Caco-2 (cell line): ENCODE measurements at places on chromosomes 5 and 9. TPM values are rescaled to one million over a fixed set of nuclear protein-coding genes. Genes with fewer than 3 reads are reported as not detected.

DNA sequence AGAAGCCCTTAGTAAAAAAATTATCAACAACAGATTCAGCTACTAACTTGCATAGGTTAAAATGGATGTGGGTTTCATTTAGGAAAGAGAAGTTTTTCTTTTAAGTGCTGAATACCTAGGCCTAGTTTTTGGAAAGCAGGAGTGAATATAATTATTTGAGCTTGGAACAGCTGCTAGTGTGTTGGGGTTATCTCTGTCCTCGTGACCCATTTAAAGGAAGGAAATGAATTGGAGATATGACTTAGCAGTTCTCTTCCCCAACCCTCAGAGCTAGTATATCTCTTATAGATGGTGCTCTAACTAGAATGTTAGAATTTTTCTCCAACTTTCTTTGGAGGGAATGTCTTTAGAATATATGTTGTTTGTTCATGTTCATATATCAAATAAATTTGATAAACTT is 38.6 kb downstream of the ZNF366 start:
- no peak overlapping the region for H3K4me3 ChIP-seq
- H3K27me3 ChIP-seq = no peaks in the 10 kb centered on the region
- no peak for DNase-seq
- no peaks in the 10 kb centered on the region for H3K4me1 ChIP-seq
- H3K27ac ChIP-seq = no peak overlapping the region

DNA sequence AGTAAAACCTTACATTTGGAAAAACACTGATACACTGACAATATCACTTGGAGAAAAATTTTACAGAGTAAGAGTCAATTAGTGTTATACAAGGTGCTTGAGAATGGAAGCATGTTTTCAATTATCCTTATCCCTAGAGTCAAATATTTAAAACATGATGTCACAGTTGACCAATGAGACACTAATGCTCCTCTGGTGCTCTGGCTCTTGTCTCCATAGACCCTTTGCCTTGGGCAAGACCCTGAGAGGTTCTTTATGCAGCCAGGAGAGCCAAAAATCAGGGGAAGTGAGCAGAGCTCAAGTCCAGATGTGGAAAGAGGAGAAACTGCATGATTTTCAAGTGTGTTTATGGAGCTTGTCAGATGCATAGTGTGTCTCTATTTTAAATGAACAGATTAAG is 153.9 kb downstream of the MARCHF11 start:
- H3K4me1 ChIP-seq = no peaks in the 10 kb centered on the region
- no peak overlapping the region for H3K27ac ChIP-seq
- H3K27me3 ChIP-seq = no peaks in the 10 kb centered on the region
- H3K36me3 ChIP-seq = no peaks in the 10 kb centered on the region

- H3K4me1 ChIP-seq = peaks cover 4% of the 10 kb centered on the region; the same call in 1 of the 2 replicates
- no peak for DNase-seq
Observed at GRCh38 chr9:138022756-138023393, 145.3 kb downstream of the CACNA1B start.

DNA sequence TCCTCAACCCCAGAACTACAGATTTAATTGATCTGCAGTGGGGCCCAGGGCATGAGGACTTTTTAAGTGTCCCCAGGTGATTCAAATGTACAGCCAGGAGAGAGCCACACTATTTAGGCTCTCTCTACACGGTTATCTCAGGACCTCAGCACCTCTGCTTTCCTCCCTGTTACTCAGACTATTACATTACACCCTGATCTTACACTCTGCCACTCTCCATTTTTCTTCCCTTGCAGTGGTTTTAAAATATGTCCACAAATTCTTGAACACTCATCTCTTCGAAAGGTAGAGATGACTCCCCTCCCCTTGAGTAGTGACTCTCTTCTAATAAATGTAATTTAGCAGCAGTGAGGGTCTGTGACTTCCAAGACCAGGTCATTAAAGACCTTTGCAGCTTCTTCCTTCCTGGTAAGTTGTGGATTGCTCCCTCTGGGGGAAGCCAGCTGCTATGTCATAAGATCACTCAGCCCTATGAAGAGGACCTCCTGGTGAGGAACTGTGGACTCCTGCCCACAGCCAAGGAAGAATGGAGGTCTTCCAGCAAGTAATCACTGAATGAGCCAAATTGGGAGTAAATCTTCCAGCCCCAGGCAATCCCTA is 87.5 kb upstream of the SSBP2 start:
- H3K27ac ChIP-seq = no peak overlapping the region
- DNase-seq = peak; percentile 44
- H3K27me3 ChIP-seq = no peaks in the 10 kb centered on the region
- H3K36me3 ChIP-seq = no peaks in the 10 kb centered on the region
- H3K4me3 ChIP-seq = no peak overlapping the region
- 0 out of 2 replicates have a peak, but pooled peaks cover 3% of the 10 kb centered on the region for H3K4me1 ChIP-seq

DNA sequence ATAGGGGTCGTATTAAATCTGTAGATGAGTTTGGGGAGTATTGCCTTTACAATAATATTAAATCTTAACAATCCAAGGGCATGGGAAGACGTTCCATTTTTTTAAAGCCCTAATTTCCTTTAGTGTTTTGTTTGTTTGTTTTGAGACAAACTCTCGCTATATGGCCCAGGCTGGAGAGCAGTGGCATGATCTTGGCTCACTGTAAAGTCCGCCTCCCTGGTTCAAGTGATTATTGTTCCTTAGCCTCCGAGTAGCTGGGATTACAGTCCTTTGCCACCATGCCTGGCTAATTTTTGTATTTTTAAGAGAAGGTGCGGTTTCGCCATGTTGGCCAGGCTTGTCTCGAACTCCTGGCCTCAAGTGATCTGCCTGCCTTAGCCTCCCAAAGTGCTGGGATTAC is 19.9 kb downstream of the NIPBL start:
- no peaks in the 10 kb centered on the region for H3K36me3 ChIP-seq
- H3K27me3 ChIP-seq = no peaks in the 10 kb centered on the region
- no peaks in the 10 kb centered on the region for H3K4me1 ChIP-seq

- H3K27ac ChIP-seq = no peak overlapping the region
- no peaks in the 10 kb centered on the region for H3K36me3 ChIP-seq
- no peak overlapping the region for H3K4me3 ChIP-seq
- no peak for DNase-seq
Observed at GRCh38 chr9:1683951-1684350, 331.2 kb upstream of the SMARCA2 start.

PCDHB7 gene
- not detected in 2 replicates for total RNA-seq

GRCh38 chr5:135999406-136000139 is 29.2 kb upstream of the TGFBI start:
- no peak for DNase-seq
- H3K27ac ChIP-seq = no peak overlapping the region
- no peak overlapping the region for H3K4me3 ChIP-seq
- H3K4me1 ChIP-seq = no peaks in the 10 kb centered on the region

KDM3B gene
- 71.8 and 77.9 TPM in 2 replicates for total RNA-seq

GRCh38 chr9:106112935-106113334 is 418.6 kb downstream of the TMEM38B start:
- H3K36me3 ChIP-seq = no peaks in the 10 kb centered on the region
- H3K4me3 ChIP-seq = no peak overlapping the region
- H3K4me1 ChIP-seq = no peaks in the 10 kb centered on the region
- DNase-seq = no peak
- no peaks in the 10 kb centered on the region for H3K27me3 ChIP-seq

- no peak overlapping the region for H3K27ac ChIP-seq
- H3K4me1 ChIP-seq = no peaks in the 10 kb centered on the region
- H3K36me3 ChIP-seq = no peaks in the 10 kb centered on the region
Observed at GRCh38 chr5:93929131-93929530, 187.7 kb upstream of the POU5F2 start.

- H3K36me3 ChIP-seq = no peaks in the 10 kb centered on the region
- H3K4me3 ChIP-seq = no peak overlapping the region
- H3K27me3 ChIP-seq = no peaks in the 10 kb centered on the region
- no peak overlapping the region for H3K27ac ChIP-seq
Observed at GRCh38 chr5:154358516-154359220, 87.1 kb upstream of the SAP30L start.

DNA sequence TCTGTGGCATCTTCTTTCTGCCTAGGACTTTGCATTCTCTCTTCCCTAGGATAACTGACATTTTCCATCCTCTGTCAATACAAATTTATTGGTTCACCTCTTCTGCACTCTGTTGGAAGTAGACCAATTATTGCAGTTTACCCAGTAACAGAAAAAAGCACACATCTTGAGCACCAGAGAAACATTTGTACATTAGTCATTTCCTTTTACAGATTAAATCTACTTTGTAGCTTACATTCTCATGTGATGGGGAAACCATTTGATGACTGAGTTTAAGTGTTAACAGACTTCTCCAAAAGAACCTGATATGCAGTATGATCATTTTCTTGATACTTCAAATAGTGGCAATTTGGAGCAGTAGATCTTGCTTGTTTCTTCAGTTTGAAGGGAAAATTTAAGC is 1098.8 kb downstream of the DTWD2 start:
- H3K27me3 ChIP-seq = no peaks in the 10 kb centered on the region
- H3K27ac ChIP-seq = no peak overlapping the region
- no peak for DNase-seq
- no peak overlapping the region for H3K4me3 ChIP-seq

CYSRT1 gene
- total RNA-seq = 1.7 and 1.8 TPM in 2 replicates

GRCh38 chr9:75866273-75866871 is 24.1 kb upstream of the PCSK5 start:
- H3K36me3 ChIP-seq = no peaks in the 10 kb centered on the region
- no peaks in the 10 kb centered on the region for H3K27me3 ChIP-seq
- H3K4me1 ChIP-seq = no peaks in the 10 kb centered on the region
- no peak overlapping the region for H3K4me3 ChIP-seq
- no peak overlapping the region for H3K27ac ChIP-seq
- peak; percentile 15 for DNase-seq

DNA sequence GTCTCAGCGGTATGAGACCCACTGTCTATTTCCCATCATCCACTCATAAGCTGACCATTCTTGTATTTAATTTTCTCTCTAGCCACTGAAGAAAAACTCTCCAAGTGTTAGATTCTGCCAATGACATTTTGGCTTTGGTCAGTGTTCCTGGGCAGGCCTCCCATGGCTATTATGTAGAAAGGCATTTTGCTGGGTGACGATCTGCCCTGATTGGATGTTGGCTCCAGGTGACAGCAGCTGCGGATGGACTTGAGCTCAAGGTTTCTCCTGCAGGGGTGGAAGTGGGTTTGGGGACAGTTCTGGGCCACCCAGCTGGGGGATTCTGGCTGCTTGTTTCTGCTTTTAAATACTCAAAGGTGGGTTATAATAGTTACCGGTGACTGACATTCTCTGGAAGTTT is 31.6 kb downstream of the ACSL6 start:
- H3K27ac ChIP-seq = no peak overlapping the region
- H3K36me3 ChIP-seq = no peaks in the 10 kb centered on the region
- H3K27me3 ChIP-seq = 0 out of 2 replicates have a peak, but pooled peaks cover under 1% of the 10 kb centered on the region
- no peak for DNase-seq
- H3K4me1 ChIP-seq = 0 out of 2 replicates have a peak, but pooled peaks cover 1% of the 10 kb centered on the region

- DNase-seq = no peak
- no peak overlapping the region for H3K27ac ChIP-seq
- no peaks in the 10 kb centered on the region for H3K27me3 ChIP-seq
- H3K4me3 ChIP-seq = no peak overlapping the region
Observed at GRCh38 chr5:164376843-164377242, 871.4 kb downstream of the MAT2B start.

GRCh38 chr9:132712753-132713152 is 42.5 kb downstream of the GTF3C4 start:
- H3K27ac ChIP-seq = no peak overlapping the region
- no peaks in the 10 kb centered on the region for H3K36me3 ChIP-seq
- DNase-seq = no peak
- no peaks in the 10 kb centered on the region for H3K27me3 ChIP-seq
- no peaks in the 10 kb centered on the region for H3K4me1 ChIP-seq

DOCK2 gene
- 0.09 TPM in 1 of 2 replicates, not detected in the other for total RNA-seq

DNA sequence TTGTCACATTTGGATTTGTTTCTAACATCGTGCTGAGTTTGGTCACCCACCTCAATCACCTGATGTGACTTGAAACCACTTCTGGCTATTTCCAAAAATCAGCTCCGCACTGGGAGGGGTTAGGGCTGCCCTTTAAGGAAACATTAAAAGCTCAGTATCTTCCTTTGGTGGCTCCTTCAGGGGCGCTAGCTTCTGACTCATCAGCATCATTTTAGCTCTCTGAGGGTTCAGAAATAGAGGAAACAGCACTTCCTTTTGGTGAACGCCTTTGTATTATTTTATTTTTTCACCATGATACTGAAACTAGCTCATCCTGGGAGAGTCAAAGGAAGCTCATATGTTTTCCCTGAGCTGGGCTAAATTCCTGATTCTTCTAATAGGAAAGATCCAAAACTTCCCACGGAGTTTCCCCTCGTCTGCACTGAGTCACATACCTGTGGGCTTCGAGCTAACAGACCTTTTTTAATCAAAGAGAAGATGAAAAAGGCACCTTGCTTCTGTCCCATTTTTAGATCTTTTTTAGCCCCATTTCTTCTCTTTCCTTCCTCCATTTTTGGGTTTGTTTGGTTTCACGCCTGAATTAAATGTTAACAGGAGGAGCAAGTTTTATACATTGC is 48.2 kb downstream of the ROPN1L start:
- DNase-seq = no peak
- H3K4me3 ChIP-seq = no peak overlapping the region
- no peaks in the 10 kb centered on the region for H3K27me3 ChIP-seq
- peaks cover 16% of the 10 kb centered on the region for H3K4me1 ChIP-seq
- no peaks in the 10 kb centered on the region for H3K36me3 ChIP-seq
- no peak overlapping the region for H3K27ac ChIP-seq

DNA sequence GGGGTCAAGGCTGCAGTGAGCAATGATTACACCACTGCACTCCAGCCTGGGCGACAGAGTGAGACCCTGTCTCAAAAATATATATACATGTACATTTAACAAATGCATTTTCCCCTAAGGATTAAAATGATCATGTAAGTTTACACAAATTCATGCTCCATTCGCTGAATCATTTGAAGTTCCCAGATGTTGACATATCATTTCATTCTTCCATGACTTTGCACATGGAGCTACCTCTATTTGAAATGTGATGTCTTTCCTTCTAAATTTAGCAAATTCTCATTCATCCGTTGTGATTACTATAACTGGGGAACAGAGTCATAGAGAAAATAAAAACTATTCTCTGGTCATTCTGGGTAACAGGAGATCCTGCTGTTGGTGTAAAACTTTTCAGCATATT is 10.6 kb downstream of the PTGER4 start:
- no peaks in the 10 kb centered on the region for H3K4me1 ChIP-seq
- DNase-seq = no peak
- H3K27ac ChIP-seq = no peak overlapping the region
- H3K27me3 ChIP-seq = no peaks in the 10 kb centered on the region; the same call in 1 of the 2 replicates

PCDHGB1 gene
- 0.60 and 0.66 TPM in 2 replicates for total RNA-seq

LMBRD2 gene
- total RNA-seq = 11.5 and 15.2 TPM in 2 replicates
